Right cardiac atrium (tissue), 5 donors: ENCODE measurements at places on chromosomes 5 and 9. TPM values are rescaled to one million over a fixed set of nuclear protein-coding genes. Genes with fewer than 3 reads are reported as not detected.

RPS14 gene
- polyA plus RNA-seq: 1,870 TPM

ZNF483 gene
- polyA plus RNA-seq: 1.5 TPM

KIF27 gene
- 0.75 TPM for polyA plus RNA-seq

- no peak for DNase-seq
These were observed 7.7 kb downstream of the FBXO38 start for GRCh38 chr5:148391422-148391821.

SEMA5A gene
- polyA plus RNA-seq: 6.7 TPM

NDUFAF2 gene
- polyA plus RNA-seq: 74.6 TPM

DNA sequence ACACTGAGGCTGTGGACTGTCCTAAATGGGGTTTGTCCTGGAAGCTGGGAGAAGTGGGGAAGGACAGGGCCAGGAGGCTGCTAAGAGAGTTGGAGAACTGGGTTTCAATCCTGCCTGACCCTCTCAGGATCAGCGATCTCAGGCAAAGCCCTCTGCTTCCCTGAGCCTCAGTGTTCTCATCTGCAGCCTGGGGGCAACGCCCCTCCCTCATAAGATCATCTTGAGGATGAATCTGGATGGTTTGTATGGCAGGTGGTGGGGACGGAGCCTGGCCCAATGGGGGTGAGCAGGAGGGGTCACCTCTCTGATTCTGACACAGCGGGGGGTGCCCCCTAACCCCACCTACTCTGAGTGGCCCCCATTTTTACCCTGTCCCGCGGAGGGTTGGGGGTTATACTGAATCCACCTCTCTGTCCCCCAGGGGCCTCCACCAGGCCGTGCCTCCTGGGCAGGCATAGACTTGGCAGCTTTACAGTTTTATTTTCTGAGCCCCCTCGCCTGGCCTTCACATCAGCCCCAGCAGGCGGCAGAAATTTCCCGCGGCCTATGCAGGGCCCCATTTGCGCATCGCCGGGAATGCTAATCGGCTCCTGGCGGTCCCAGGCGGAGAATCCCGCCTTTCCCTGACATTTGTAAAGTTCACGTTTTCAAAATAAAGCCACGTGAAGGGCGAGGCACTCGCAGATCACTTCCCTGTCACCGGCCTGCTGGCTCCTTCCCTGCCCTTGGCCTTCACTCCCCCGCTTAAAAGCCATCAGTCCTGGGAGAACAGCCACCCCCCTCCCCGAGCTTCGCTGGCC, 17.8 kb upstream of the LAMC3 start:
- no peak for DNase-seq

DNA sequence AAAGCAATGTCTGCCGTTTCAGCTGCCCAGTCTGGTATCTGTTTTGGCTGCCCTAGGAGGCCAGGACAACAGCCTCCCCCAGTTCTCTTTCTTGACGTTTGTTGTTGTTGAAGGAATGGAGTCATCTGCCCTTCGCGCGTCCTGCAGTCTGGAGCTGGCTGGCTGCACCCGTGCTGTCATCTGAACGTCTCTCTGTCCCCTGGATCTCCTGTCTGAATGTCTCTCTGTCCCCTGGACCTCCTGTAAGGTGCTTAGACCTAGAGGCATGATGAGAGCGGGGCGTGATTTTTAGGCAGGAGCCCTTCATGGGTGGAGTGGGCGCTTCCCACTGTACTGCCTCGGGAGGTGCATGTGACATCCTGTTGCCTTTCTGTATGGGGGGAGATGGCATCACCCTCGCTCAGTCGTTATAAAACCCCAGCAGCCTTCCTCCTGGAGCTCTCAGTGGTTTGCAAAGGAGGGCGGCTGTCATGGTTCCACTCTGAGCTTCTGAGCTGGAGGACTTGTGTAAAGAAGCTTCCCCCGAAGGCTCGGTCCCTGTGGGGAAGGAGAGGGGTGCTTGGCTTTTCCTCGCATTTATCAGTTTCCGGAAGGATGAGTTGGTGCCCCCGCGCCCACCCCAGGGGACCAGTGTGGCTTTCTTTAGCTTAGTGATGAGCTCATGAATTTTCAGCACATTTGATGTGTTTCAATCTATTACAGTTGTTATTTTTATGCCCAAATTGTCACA, 49.8 kb upstream of the OLFM1 start:
- DNase-seq: no peak

- no peak for DNase-seq
These were observed 1.5 kb downstream of the SPAAR start for GRCh38 chr9:35910613-35911359.

- no peak for DNase-seq
These were observed 145.0 kb downstream of the FSTL4 start for GRCh38 chr5:133467335-133467779.

SPATA31A3 gene
- not detected for polyA plus RNA-seq

ECSCR gene
- polyA plus RNA-seq: 25.3 TPM

GRCh38 chr9:31639451-31639850, 745.0 kb upstream of the ACO1 start:
- DNase-seq: no peak

DNA sequence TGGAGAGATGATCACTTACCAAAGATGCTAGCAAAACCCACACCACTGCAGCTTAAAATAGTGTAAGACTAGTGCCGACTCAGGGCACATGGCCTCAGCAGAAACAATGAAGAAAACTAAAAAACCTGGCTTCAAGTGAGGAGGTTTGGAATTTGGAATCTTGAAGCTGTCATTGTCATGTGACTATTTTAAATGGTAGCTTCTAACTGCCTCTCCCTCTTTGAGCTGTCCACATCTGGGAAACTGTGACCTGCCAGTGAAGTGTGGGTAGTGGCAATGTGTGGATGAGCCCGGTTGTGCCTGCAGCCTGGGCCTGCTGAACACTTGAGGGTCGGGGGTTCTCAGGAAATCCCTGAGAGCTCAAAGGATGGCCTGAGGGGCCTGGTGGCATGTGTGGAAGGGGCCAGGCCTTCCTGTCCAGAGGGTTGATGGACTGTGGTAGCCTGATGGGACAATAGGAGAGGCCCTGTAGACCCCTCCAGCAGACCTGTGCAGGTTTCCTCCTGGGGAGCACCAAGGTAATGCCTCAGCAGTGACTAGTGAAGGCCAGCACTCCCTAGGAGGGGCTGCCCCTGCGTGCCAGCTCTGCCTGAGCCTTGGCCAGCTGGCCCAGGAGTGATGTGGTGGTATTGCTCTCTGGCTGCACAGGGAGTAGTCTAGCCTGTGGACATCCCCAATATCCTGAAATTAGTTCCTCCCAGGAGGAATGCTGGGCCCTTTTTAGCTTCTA, 13.6 kb downstream of the USP20 start:
- no peak for DNase-seq

GRCh38 chr5:135481387-135481786, 29.2 kb upstream of the TIFAB start:
- no peak for DNase-seq

DNA sequence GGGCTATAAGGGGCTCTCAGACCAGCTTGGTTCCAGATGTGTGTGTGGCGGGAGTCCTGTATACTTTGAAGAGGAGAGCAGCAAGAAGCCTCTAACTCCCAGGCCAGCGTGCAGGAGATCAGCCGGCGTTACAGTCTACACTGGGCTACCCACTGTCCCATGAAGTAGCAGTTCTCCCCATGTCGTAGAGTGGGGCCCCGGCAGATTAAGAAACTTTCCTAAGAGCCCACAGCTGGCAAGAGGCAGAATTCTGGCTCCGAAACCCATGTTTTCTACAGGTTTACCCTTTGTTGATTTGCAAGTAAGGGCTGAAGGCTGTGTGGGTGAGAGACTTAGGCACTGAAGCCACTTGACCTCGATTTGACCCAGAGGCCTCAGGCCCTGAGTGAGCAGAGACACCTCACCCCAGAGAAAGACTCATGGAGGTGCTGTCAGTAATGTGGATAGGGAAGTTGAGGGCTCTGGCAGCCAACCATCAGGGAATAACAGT, 881 bp upstream of the B4GALT1 start:
- DNase-seq: no peak

DNA sequence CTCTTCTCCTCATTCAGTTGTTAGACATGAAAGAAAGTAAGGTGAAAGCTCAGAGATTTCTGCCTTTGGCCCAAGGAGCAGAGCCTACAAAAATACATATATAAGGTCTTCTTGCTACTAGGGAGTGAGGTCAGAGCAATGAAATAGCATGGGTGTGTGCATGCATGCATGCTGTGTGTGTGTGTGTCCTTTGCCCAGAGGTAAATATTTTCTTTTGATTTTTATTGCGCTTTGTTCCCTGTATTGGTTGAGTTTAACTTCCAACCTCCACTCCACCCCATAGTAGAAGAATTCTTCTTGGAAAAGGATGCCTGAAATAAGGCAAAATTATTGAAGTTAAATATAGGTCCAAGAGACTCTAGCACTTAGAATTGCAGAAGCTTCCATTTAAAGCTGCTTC, 248.0 kb upstream of the PTGER4 start:
- no peak for DNase-seq

DNA sequence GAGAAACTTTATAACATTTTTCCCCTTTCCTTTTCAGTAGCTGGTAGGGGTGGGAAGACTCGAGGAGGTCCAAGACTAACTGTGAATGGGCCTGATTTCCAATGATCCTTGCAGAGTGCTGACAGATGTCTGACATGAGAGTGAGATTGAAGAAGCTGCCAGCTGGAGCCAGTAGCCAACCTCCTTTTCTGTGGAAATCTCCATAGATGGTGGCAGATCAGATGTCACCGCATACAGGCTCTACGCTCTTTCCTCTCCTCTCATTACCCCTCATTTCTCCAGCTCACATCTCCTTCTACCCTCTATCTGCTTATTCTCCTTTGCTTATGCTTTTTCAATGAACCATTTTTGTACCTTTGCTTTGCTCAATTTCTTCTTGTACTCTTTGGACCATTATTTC, 395.2 kb upstream of the TNC start:
- no peak for DNase-seq

NUTM2F gene
- not detected for polyA plus RNA-seq

DNA sequence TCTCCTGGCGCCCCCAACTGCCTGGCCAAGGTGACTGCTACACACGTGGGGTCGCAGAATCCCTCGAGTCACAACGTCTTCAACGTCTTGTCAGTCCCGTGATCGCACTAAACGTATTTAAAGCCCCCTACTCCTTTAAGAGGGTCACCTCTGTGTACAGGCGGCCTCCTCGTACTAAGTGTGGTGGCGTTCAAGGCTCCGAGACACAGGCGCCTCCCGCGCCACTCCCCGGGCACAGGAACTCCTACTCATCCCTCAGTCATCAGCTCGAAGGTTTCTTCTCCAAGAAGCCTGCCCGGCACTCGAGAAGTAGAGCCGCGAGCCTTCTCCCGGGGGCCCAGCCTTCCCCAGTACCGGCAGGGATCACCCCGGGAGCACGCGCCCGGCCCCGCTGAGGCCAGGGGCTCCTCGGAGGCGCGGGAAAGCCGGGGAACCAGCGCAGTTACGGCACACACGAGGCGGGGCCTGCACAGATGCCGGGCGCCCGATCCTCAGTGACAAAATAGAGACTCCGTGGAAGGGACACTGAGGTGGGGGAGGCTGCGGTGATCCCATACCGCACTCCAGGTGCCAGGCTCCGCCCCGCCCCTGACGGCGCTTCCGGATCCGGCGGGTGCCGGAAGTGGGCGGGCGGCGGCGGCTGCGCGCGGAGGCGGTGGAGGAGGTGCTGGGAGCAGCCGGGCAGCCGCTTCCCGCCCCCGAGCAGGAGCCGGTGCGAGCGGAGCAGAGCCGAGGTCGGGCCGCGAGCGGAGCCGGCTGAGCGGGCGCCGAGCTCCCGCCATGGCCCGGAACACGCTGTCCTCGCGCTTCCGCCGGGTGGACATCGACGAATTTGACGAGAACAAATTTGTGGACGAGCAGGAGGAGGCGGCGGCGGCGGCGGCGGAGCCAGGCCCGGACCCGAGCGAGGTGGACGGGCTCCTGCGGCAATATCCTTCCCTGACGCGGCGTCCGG, 6.9 kb downstream of the ARPC5L start:
- DNase-seq: peak; percentile 95

DNA sequence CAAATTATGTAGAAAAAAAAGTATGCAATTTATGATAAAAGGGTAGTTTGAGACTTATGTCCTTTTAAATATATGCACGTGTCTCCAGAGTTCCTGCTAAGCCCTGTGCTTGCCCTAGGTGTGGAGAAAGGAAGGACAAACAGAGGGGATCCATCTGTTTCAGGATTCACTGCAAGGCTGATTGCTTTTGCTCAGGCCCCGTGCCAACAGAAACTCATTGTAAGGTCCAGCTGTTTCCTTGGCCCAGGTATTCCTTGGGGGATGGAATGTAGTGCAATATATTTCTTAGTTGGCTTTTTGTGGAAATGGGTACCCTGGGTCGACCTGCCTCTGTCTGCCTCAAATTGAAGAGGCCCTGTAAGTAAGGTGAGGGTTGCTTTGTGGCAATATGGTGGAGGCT, 268.6 kb upstream of the CLINT1 start:
- DNase-seq: no peak

DNA sequence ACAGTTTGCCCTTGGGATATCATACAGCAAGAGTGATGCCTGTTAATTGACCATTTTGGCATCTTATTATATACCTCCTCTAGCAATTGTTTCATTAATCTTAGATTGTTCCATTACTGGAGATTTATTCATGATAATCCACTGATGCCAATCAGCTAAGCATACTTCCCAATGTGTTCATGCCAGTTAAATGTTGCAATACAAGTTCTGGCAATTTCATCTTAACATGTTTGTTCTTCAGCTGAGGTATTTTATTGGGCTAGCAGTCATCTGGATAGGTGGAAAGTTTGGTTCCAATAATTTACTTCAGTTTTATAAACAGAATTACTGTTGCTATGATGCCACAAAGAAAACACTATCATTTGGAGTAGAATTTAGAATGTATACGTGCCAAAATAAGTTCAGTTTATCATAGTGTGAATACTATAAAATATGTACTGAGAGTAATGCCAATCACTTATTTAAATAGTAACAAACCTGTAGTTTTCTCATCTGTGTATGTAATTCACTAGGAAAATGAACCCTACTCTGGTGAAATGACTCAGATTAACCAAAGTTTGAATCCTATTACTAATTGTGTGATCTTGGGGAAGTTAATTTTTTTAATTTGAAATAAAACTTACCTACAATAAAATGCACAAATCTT, 27.9 kb upstream of the IL31RA start:
- no peak for DNase-seq

IFNA2 gene
- polyA plus RNA-seq: not detected

DNA sequence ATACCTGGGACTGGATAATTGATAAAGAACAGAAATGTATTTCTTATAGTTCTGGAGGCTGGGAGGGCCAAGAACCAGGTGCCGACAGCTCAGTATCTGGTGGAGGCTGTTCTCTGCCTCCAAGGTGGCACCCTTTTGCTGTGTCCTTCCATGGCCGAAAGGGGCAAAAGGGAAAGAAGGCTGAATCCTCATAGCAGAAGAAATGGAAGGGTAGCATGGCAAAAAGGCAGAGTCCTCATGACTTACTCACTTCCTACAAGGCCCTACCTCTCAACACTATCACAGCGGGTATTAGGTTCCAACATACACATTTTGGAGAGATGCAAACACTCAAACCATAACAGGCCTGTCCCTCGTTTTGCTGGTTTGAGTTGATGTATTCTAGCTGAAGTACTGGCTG, 25.1 kb upstream of the MED10 start:
- DNase-seq: no peak

DNA sequence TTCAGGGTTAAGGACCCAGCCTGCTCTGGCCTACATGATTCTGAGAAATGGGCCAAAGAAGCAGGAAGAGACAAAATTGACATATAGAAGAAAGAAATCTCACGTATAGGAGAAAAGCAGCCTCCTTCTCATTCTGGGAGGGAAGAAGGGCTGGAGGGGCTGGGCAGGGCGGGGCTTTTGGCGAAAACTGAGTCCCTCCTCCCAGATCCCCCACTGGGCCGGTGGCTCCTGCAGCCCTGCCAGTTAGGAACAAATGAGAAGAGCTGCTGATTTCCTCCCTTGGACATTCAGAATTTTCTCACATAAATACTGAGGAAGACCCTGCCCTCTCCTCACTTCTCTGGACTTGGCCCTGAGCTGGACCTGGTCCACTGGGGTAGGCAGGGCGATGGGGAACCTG, at the start of gene WNT8A:
Gene WNT8A, plus strand, starts transcription at position 332 of the 400 bp plus-strand sequence. CDS start 95 bp downstream, outside the sequence.
- DNase-seq: no peak
